ENCODE measurements at places on chromosomes 5 and 9.

GRCh38 chr5:38590838-38591522 lies 34.5 kb upstream of the LIFR start:
- no peak for DNase-seq

DNA sequence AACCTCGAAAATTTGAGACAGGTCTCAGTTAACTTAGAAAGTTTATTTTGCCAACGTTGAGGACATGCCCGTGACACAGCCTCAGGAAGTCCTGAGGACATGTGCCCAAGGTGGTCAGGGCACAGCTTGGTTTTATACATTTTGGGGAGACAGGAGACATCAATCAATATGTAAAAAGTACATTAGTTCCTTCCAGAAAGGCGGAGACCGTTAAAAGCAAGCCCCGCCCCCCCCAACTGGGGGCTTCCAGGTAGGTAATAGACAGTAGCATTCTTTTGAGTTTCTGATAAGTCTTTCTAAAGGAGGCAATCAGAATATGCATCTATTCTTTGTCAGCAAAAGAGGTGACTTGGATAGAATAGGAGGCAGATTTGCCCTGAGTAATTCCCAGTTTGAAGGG lies 599 bp upstream of the MOCS2 start:
- no peak for DNase-seq

DNA sequence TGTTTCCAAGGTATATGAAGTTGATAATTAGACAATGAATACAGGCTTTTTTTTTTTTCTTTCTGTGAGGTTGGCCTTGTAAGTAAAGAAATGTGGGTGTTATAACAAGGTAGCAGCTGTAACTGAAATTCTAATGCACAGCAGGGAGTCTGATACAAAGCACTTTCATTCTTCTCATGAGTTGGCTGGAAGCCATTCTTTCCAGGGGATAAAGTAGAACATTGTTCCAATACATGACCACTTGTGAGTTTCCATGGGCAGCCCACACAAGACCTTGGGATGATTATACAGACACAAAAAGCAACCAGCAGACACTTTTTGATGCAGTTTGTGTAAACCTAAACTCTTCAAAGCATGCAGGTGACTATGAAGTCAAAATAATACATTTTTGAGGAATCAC lies 1785.9 kb upstream of the WWC1 start:
- no peak for DNase-seq

- no peak for DNase-seq
Observed at GRCh38 chr5:2591777-2592453, 159.6 kb downstream of the IRX2 start.

GRCh38 chr9:128070874-128071273 lies 2.8 kb downstream of the SLC25A25 start:
- DNase-seq = no peak

- peak; percentile 40 for DNase-seq
Observed at GRCh38 chr5:151097820-151098767, 17.3 kb upstream of the TNIP1 start.

GRCh38 chr9:98839724-98840123 lies 32.3 kb downstream of the GALNT12 start:
- no peak for DNase-seq

DNA sequence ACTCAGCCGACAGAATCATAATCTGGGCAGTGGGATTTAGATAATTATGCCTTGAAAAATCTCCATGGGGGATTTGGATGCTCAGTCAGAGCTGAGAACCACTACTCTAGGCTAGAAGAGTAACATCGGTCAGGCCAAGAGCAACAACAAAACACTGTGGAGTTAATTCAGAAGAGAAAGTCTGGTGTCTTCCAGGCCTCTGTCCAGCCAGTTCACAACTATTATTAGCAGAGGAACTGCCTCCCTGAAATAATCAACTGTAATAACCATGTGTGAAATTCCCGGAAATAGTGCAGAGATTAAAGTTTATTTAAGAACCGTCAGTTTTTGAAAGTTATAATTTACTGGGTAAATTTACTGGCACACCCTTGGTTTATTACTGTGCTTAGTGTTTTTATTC lies 8.2 kb upstream of the MARCHF3 start:
- no peak for DNase-seq

DNA sequence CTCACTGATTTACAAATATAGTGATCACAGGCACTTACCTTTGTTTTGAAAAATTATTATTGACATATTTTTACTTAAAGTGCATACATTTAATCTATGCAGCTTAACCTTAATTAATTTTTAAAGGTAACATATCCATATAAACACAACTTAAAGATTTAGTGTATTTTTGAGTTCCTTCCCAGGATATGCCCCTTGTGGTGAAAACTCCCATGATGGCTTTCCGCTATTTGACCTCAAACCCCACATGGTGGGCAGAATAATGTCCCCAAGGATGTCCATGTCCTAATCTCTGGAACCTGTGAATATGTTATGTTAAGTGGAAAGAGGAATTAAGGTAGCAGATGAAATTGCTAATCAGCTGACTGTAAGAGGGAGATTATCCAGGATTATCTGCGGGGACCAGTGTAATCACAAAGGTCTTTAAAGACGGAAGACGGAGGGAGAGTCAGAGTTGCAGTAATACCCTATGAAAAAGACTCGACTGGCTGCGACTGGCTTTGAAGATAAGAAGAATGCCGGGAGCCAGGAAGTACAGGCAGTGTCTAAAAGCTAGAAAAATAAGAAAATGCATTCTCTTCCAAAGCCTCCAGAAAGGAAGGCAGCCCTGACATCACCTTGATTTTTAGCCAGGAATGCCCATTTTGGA lies 193.9 kb downstream of the ICE1 start:
- DNase-seq = no peak

DNA sequence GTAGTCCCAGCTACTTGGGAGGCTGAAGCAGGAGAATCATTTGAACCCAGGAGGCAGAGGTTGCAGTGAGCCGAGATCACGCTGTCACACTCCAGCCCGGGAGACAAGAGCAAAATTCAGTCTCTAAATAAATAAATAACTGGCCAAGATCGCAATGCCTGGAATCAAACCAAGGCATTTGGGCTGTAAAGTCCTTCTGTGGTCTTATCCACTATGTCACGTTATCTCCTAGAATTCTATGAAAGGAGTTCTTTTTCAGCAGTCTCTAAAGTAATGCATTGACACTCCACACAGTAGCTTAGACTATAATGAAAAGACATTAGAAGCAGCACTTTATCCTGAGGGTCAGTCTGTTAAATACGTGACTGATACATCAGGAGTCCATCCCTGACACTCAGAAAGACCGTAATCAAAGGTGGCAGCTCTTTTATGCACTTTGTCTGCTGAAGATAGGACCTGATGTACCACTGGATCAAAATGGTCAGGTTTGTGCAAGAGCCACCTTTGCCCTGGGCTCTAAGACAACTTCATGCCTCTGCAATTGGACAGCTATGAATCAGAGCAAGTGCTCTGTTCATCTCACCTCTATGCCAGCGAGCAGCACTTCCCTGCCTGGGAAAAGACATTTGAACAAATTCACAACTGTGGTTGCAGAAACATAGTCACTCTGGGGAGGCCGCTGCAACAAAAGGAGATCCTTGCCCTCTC lies 31.7 kb upstream of the GNA14 start:
- no peak for DNase-seq

DNA sequence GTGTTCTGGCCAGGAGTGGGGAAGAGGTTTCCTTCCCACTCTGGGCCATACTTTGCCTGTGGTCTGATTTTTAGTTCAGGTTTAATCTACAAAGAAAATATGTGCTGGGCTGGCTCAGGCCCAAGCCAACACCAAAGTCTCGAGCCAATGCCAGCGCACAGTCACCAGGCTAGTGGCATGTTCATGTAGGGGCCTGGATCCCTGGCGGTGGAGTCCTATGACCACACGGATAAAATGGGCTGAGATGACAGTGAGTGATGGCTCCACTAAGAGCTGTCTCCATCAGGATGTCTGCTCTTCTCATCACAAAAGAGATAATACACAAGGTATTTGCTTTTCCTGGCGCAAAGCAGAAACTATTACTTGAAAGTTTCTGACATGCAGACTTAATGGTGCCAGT lies 92.9 kb upstream of the PTPN3 start:
- DNase-seq = no peak

DNA sequence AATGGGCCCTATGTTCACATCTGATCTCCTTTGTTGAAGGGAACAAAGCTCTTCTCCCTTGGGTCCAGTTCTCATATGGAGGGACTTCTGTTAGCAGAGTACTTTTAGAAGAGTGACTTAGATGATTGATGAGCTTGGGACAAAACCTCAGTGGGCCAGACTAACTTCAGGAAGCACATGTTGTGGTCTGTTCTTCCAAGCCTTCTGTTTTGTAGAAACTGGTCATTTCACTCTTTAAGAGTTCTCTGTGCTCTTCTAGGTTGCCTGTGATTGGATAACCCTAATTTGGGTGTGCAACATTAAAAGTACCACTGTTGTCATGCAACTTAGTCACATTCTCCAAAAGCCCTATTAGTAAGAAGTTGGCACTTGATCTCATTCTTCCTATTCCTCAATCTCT lies 183.5 kb upstream of the ACO1 start:
- DNase-seq = no peak

- DNase-seq = no peak
Observed at GRCh38 chr5:172531704-172532026, 77.3 kb upstream of the SH3PXD2B start.

DNA sequence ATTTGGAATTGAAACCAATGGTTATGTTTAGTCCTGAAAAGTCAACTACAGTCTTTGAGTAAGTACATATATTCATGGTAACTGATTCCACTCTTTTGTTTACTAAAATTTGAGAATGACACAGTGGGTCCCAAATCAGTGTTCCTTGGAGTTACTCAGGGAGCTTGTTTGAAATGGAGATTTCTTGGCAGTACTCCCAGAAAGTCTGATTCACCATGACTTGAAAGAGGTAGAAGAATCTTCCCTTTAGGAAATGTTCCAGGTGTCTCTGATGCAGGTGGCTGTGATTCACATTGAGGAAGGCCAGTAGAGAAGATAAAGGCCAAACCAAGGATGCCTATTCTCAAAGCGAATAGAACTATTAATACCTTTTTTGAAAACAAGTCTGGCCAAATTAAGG lies 1078.3 kb downstream of the CDH12 start:
- no peak for DNase-seq

GRCh38 chr9:83247732-83248131 lies 184.8 kb upstream of the RASEF start:
- DNase-seq = no peak

DNA sequence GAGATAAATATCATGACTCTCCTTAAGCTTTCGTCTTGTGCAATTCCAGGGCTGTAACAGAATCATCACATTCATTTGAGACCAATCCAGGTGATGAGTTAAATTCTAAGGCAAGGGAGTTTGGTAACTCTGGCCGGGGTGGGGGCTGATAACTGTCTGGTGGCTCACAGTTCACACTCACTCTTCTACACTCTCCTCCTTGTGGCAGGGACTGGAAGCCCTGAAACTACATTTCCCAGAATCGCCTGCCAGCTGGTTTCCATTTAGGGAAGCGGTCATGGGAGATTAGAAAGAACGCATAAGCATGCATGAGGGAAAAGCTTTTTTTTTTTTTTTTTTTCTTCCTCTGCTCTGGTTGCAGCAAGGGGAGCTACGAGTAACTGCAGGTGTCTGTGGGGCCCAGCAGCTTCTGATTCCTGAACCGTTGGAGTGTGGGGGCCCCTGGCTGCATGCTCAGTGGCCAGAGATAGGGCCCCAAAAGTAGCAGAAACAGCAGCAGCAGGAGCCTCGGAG lies 154.8 kb upstream of the TBC1D2 start:
- DNase-seq = no peak

DNA sequence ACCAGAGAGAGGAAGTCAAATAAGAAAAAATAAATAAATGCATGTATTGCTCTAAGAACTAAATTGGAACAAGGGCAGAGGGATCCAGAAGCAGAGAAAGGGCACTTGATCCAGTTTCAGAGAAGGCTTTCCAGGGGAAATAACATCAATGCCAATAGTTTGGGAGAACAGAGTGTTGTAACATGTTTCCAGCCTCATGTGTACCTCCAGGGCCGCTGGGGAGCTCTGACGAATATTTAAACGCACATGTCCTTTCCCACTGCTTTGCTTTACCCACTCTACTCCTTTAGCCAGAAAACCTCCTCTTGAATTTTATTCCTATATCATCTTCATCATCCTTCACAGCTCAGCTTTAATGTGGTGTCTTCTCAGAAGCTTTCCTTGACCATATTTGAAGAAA lies 233.7 kb downstream of the ENC1 start:
- DNase-seq = no peak

- no peak for DNase-seq
Observed at GRCh38 chr5:113249206-113249605, 185.6 kb downstream of the TSSK1B start.

GRCh38 chr5:114504560-114504959 lies 142.7 kb downstream of the KCNN2 start:
- DNase-seq = no peak

DNA sequence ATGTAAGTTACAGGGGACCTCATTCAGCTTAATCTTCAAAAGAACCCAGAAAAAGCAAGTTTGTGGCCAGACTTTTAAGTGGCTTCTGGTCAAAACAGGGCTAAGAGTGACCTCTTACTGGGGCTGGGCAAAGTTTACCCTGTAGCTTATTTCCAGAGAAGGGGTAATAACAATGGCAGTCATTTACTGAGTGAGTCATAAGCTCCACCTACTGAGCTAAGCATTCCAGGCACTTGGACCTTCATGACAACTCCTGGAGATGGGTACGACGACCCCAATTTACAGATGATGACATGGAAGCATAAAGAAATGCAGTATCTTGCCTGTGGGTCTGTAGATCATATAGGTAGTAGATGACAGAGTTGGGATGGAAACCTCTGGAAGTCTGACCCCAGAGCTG lies 4.7 kb upstream of the GPR151 start:
- no peak for DNase-seq

DNA sequence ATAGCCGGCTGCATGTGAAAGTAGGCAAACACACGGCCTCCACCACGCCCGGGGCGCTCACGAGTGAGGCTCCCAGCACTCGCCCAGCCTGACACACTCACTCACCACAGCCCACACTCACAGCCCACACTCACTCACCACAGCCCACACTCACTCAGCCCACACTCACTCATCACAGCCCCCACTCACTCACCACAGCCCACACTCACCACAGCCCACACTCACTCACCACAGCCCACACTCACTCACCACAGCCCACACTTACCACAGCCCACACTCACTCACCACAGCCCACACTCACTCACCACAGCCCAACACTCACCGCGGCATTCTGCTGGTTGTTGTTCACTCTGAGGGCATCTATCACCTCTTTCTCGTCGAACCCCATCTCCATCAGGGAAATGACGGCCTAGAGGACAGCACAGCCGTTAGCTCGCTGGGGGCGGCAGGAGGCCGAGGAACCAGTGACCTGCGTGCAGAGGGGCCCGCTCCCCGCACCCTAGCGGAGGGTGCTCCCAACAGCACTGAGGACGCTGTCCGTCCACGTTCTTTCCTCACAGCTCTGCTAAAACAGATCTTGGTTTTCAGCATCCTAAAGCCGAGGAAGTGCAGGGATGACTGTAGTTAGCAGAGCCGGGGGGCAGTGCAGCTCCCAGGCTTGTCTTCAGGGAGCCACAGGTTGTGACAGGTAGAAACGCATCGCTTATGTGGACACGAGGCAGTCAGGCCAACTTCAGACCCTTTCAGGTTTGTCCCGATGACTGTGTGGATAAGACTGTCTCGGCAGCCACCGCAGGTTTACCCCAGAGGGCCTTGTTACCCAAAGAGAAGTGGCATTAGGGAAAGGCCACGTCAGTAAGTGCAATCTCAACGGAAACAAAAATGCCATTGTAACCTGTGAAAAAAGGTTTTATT lies 21.6 kb downstream of the UBAC1 start:
- peak; percentile 45 for DNase-seq

- no peak for DNase-seq
Observed at GRCh38 chr9:89080193-89080592, 88.9 kb downstream of the S1PR3 start.
